Inflammatory macrophage treated with lipopolysaccharide for 1 hour (primary cell): ENCODE measurements at places on chromosomes 16 and 17.
A peak's percentile ranks its signal among the peaks of the same experiment; 100 is the strongest.

- no peak for DNase-seq
These were observed 1.9 kb downstream of the PABPN1L start for GRCh38 chr16:88864521-88864920.

DNA sequence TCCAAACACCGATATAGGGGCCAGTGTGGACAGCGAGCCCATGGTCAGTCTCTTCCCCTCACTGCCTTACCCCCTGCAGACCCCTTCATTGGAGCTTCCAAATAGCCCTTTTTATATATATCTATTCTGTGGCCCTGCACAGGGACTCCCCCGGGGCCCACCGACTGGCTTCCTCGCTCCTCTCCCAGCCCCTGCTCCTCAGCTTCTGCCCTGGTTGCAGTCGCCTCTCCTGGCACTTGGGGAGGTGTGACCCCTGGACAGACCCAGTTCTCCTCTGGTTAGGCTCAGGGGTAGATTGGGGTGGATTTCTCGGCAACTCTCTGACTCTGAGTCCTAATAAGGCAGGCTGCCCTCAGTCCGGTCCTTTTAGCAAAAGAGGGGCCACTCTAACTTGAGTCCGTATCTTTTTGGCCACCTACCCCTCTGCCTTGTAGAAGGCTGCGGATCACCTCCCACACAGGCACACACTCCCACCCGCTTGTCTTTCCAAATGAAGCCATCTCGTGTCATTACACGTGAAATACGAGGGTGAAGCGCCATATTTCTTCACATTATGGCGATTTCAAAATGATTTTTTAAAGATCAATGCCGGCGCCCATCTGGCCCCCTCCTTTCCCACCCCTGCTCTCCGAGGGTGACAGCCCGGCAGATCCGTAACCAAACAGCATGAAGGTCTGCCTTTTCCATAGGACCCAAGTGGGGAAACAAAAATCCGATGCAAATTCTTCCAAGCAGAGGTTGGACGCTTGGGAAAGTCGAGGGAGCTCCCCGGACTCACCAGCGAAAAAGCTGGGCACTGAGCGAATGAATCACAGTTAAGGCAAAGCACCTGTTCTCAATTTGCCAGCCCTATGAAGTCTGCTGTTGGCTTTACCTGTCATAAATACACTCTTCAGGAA lies 1.7 kb upstream of the HOXB9 start:
- no peak for DNase-seq

GRCh38 chr17:78020717-78021108 lies 62.2 kb downstream of the TNRC6C start:
- no peak for DNase-seq

- DNase-seq, result no peak
These were observed 71.8 kb upstream of the METRNL start for GRCh38 chr17:83007504-83008185.

- DNase-seq, result no peak
These were observed 187.4 kb downstream of the SNX29 start for GRCh38 chr16:12163970-12164369.

- no peak for DNase-seq
These were observed 14.7 kb downstream of the ALOX15 start for GRCh38 chr17:4626734-4627256.

GRCh38 chr16:78996790-78997189 lies 603.7 kb downstream of the MAF start:
- no peak for DNase-seq

DNA sequence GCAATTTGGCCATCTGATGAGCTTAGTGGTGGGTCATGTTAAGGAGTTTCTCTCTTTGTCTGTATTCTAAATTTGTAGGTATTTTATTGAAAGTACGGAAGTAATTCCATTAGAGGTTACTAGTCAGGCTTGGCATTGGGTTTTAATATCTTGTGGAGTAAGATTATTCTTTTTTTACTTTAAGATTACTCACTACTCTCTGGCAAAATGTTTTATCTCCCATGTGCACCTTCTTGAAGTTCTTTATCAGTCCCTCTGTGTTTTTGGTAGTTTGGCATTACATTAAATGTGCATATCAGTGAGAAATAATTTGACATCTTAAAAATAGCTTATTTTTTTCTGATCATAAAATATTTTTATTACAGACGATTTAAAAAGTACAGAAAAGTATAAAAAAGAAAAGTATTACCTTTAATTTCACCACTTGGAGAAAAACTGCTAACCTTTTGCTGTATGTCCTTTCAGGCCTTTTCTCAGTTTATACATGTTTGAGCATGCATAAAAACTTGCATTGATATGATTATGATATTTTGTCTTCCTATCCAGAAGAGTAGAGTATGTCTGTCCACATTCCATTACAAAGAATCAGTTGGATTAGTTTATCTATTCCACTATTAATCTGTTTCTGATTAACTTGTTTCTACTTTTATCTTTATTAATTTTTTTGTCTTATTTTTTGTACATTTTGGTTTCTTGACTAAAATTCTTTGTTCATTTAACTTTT lies 198.3 kb downstream of the SPECC1 start:
- no peak for DNase-seq

GRCh38 chr17:44361292-44362260 lies 2.1 kb downstream of the FAM171A2 start:
- DNase-seq, result no peak

DNA sequence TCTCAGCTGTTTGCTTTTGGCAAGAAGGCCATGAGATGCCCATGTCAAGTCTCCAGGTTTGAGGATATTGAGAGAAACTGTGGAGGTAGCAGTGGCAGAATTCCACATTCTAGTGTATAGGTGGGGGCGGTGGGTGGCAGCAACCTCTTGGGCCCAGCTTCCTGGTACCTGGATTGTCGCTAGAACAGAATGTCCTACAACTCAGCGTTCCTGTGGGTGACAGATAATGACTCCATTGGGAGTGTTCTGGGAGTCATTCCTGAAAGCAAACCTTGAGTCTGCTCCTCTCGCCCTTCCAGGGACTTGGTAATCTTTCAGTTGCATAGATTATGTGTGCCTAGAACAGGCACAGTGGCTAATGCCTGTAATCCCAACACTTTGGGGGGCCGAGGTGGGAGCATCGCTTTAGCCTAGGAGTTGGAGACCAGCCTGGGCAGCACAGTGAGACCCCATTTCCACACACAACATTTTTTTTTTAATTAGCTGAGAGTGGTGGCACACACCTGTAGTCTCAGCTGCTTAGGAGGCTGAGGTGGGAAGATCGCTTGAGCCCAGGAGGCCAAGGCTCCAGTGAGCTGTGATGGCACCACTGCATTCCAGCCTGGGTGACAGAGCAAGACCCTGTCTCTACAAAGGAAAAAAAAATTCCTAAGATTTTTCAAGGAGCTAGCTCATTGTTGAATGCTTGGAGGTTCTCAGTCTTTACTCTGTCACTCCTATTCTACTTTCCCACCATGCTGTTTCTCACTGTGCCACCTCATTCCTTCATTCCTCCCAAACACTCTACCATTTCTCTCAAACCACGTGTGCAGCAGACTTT lies 37.9 kb upstream of the METTL16 start:
- DNase-seq, result no peak

DNA sequence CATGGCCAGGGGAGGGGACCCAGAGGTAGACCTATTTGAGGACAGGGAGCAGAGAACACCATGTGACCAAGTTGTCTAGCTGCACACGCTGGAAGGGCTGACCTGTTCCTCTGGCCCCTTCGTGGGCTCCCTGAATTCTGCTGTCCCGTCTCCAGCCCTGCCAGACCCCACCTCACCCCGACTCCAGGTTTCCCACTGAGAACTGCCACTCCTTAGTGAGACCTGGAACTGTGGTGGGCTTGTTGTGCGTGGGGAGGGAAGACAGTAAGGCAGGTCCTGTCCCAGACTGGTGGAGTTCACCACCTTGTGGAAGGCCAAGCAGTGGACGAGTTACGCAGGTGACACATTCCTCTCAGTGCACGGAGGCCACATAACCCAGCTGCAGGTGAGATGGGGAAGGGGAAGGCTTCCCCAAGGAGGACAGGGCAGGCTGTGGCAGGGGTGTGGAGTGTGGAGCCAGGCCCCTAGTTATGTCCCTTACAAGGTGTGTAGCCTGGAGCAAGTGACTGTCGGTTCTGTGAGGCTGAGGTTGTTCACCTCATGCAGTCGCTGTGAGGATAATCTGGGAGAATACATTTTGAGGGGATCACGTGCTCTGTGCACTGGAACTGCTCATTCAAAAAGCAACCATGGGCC lies 54.7 kb downstream of the USP22 start:
- no peak for DNase-seq

- peak; percentile 64 for DNase-seq
These were observed 56.8 kb downstream of the SLC47A1 start for GRCh38 chr17:19590451-19590850.

DNA sequence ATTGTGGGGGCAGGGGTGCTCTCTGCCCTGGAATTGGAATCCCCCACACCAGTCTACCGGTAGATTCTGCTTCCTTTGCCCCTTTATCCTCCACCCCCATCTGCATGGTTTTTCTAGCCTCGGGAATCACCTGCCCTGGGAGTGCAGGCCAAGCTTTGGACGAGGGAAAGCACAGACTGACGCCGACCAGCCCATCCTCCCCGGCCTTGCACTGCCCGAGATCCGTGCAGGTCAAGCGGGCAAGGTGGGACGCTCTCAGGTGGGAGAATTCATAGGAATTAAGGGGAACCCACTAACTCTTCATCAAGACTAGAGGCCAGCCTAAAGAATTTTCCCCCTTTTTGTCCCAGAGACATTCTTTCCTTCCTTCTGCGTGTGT lies 9.9 kb upstream of the HOXB13 start:
- no peak for DNase-seq

DNA sequence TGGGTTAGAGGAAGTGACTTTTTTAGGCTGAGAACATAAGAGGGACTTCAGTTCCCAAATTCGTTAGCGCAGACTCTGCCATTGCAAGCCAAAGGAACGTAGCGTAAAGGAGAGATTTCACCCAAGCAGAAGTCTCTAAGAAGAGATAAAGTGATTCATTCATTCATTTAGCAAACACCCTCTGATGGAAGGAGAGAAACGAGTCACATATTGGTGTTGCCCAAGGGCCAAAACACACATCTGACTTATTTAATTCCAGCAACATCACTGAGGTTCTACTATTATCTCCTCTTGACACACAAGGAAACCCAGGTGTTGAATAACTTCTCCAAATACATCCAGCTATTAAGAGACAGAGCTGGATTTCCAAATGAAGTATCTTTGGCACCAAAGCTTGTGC lies 85.7 kb upstream of the CACNG3 start:
- DNase-seq, result no peak

DNA sequence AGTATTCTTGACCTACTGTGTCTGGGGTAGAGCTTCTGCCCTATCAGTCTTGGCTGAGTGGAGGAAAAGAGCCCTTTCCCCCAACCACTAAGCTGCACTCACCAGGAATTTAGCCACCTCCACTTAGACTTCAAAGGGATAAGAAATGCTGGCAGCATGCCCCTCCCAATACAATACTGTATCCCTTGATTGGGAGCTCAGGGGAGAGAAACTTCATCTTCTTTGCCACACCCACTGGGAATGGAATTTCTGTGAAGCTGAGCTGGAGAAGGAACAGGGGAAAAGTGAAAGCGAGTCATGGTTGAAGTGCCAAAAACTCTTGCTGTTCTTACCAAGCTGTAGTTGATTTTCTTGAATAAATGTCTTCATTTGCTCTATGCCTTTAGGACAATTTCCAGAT lies 68.8 kb downstream of the CEP112 start:
- DNase-seq, result no peak

GRCh38 chr16:56268799-56269198 lies 77.5 kb downstream of the GNAO1 start:
- DNase-seq, result no peak

- no peak for DNase-seq
These were observed 27.5 kb downstream of the UNC13D start for GRCh38 chr17:75816693-75817092.

DNA sequence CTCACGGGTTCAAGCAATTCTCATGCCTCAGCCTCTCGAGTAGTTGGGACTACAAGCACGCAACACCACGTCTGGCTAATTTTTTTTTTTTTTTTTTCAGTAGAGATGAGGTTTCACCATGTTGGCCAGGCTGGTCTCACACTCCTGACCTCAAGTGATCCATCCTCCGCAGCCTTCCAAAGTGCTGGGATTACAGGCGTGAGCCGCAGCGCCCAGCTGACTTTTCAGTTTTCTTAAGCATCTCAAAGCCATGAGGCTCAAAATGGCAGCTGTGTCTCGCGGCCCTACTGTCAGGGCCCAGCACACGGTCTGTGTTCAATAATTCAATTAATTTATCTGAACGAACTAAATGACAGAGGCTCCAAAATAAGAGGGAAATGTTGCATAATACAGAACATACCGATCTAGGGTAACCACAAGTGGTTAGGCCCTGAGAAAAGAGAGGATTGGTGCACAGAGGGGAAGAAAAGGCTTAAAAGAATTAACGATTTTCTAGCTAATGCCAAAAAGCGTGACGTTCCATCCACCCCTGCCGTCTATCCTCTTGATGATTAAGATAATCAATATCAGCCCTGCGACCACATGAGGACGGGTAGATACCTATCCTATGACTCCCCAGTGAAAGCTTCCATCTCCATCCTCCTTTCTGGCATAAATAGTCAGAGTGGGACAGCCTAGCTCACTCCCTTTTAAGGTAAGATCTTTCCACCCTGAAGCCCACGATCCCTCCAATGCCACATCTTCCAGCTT lies 136.9 kb downstream of the SLC39A11 start:
- DNase-seq, result no peak

GRCh38 chr16:21001262-21001661 lies 100.7 kb downstream of the LYRM1 start:
- DNase-seq, result peak; percentile 18

GRCh38 chr17:50931144-50931908 lies 65.2 kb upstream of the TOB1 start:
- no peak for DNase-seq

- DNase-seq, result no peak
These were observed 20.9 kb downstream of the LDAF1 start for GRCh38 chr16:21179126-21179982.

GRCh38 chr17:33730131-33730530 lies 437.0 kb upstream of the ASIC2 start:
- DNase-seq, result no peak

DNA sequence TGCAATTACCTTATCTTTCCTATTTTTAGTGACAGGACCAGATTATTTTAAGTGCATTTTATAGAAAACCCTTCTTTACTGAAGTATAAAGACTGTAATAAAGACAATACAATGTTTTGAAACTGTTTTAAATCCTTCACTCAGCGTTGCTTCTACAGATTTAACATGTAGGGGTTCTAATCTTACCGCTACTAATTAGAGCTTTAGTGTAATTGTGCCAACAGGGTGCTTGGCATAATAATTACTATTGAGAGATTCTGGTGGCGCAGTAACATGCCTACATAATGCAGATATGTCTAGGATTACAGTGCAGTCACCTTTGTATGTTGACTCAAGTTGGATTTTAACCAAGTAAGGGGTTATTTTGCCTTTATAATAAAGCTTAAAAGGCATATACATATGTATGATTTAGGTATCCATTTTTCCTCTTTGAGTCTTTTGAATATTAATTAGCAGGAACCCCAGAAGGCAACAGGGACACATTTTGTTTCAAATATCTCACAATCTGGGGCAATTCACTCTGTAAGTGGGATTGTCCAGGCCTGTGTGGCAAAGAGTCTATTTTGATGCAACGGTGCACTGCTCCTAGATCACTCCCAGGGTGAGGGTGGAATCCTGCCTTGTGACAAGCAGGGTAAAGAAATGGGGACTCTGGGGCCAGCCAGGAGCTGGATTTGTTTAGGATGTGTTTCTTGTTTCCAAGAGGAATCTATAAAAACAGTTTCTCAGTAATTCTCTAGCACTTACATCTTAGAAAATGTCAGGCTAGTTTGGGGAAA lies 604.7 kb upstream of the SALL1 start:
- no peak for DNase-seq
